ENCODE measurements at places on chromosomes 2 and 18.
A peak's percentile ranks its signal among the peaks of the same experiment; 100 is the strongest.

DNA sequence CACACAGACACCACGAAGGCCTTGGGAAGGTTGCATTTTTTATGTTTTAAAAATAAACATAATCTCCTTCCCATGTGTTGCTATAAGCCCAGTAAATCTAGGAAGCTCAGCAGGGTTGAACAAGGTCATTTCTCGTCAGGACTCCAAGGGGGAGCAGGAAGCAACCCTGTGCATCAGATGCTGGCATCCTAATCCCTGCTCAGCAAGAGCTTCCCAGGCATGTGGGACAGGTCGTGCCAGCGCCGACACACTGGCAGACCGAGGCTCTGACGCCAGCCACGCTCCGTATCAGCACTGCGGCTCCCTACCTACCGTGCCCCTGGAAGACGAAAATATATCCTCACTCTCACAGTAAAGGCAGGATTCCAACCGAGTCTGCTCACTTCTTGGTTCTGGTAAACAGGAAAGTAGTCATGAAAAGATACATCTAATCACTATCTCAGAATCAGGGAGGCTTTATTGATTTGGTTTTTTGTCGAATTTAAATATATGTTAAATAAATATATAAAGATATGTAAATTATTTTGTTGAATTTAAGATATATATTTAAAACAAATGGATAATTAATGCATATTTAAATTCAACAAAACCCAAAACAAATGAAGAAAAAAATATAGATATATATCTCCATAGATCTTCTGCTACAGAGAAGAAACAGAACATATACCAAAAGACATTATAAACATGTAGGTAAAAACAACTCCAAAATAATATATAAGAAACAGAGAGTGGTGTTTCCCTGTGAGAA is 61.4 kb downstream of the TXNL1 start:
- peak; percentile 23 for DNase-seq

GRCh38 chr2:61013382-61013781 is 4.1 kb upstream of the PEX13 start:
- DNase-seq, result no peak

- DNase-seq, result peak; percentile 34
These were observed 10.3 kb downstream of the PECR start for GRCh38 chr2:216071111-216071851.

GRCh38 chr2:38098421-38099098 is 22.6 kb upstream of the CYP1B1 start:
- no peak for DNase-seq

GRCh38 chr2:202965810-202966460 is 48.7 kb upstream of the NBEAL1 start:
- peak; percentile 84 for DNase-seq

- no peak for DNase-seq
These were observed 125.3 kb downstream of the TCF4 start for GRCh38 chr18:55462652-55463051.

- no peak for DNase-seq
These were observed at the start of gene KLHL14 for GRCh38 chr18:32772581-32773381. Gene KLHL14, minus strand, starts transcription at chr18:32773023. Its CDS starts 2,432 bp downstream, at chr18:32770591.

- peak; percentile 17 for DNase-seq
These were observed 102.1 kb downstream of the MYOM1 start for GRCh38 chr18:3117493-3118192.

DNA sequence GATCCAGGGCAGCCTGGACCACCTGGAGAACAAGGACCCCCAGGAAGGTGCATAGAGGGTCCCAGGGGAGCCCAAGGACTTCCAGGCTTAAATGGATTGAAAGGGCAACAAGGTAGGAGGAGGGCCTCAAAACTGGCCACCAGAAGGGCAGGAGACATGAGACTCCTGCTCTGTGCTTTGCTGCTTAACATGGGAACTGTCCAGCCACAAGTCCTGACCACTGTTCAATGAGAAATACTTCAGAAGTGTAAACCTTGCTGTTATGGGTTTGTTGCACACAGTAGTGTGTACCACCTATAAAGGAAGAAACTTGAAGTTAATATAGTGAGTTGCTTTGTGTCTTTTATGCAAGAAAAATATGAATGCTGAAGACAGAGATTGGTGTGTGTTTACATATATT is 44.2 kb upstream of the MFF start:
- peak; percentile 17 for DNase-seq

GRCh38 chr2:181891966-181892798 is 652 bp downstream of the ITPRID2 start:
- DNase-seq, result peak; percentile 61

DNA sequence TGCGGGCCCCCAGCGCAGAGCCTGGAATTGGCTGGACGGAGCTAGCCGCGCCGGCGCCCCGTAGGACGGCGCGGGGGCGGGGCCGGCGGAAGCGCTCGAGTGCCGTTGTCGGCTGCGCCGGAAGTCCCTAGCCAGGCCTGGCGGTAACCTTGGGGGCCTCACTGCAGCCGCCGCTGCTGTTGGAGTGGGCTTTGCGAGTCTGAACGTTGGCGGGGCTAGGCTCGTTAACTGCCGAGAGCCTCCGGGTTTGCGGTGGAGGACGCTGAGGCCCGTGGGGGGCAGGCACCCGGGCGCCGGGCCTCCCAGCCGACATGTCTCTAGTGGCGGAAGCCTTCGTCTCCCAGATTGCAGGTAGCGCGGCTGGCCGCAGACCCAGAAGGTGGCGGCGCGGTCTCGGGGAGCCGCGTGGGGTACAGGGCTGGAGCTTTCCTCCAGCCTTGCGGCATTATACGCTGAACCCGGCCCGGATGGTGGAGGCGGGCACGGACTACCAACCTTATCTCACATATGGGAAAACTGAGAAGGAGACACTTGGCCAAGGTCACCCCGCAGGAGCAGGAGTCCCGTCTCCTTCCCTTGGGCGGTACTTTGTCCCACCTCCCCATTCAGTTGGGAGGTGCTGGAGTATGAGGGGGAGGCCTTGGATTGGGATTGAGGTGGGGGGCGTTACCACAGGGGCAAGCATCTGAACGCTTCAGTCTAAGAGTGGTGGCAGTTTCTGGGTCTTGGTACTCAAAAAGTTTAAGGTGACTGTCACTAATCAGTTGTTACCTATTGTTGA is at the start of gene MTX2:
TSS of gene MTX2 (plus strand) at position 124 of the 781 bp plus-strand sequence. CDS start at position 312, 188 bp downstream.
- DNase-seq, result peak; percentile 66

DNA sequence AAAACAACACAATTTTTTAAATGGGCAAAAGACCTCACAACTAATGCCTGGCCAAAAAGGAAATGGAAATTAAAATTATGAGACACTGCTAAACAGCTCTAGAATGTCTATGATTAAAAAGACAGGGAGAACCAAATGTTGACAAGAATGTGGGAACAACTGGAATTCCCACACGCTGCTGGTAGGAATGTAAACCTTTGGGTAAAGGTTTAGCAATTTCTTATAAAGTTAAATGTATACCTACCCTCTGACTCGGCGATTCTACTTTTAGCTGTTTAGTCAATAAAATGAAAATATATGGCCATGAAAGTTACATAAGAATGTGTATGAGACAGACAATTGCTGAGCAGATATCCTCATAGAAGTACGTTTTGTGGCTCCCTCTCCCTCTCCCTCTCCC is 60.9 kb downstream of the ATF2 start:
- no peak for DNase-seq

DNA sequence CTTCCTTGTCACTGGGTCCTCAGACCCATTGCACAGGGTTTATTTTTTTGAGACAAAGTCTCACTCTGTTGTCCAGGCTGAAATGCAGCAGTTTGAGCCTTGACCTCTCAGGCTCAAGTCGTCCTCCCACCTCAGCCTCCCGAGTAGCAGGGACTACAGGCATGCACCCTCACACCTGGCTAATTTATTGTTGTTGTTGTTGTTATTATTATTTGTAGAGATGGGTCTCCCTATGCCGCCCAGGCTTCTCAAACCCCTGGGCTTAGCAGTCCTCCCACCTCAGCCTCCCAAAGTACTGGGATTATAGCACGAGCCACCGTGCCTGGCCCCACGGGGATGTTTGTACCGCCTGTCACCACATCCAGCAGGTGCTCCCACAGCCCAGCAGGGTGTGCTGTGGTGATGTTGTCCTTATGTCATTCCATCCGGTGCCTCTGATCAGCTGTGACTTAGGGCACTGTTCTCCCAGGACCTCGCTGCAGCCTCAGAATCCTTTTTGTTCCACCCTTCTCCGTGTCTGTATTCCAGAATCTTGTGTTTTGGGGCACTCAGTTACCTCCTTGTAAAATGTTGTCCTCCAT is 182.3 kb downstream of the INO80D start:
- peak; percentile 24 for DNase-seq

DNA sequence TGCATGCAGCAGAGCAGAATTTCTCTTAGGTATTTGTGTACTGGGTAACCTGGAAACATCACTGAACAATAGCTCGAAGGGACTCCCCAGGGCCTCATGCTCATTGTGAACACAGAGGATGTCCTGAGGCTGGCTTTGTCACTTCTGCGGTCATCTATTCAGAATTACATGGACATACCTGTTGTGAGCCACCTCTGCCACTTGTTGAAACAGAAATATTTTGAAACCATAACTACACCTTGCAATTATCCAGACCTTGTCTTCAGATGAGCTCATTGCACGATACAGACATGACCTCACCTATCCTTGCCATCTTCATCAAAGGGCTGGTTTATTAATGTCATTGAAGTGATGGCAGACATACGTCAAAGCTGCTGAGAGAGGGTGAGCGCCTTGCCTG is 23.4 kb upstream of the CREG2 start:
- DNase-seq, result no peak

DNA sequence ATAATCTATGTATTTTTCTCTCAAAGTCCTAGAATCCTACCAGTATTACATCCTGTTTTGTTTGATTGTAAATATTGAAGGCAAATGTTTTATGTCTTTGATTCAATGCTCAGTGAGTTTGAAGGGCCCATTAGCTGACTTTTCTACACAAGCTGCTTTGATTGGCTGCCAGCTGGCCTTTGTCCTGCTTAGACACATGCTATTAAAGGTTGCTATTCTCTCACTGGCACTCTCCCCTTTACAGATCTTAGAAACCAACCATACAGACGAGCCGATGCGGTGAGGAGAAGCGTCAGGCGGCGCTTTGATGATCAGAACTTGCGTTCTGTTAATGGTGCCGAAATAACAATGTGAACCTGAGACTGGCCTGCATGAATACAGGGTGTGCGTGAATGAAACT is 69.7 kb downstream of the PRPF40A start:
- DNase-seq, result peak; percentile 32

DNA sequence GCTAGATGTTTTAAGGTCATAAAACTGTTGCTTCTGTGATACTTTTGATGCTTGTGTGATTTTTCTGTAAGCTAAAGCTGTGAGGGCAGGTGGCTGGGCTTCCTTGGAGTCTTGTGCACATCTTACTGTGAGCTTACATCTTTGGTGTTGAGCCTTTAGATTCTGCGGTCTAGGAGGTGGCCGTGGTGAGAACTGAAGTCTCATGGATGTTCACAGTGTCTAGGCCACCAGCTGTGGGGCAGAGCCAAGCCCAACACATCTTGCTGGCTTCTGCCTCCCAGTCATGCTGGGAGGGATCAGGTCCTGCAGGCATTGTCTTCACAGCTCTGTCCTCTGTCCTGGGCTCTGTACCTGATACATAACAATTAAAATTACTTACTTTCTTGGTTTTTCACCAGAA is 219.7 kb upstream of the HS6ST1 start:
- DNase-seq, result no peak

GRCh38 chr2:124647245-124647644 is 622.2 kb downstream of the CNTNAP5 start:
- no peak for DNase-seq

GRCh38 chr18:35478520-35479435 is 19.0 kb downstream of the INO80C start:
- DNase-seq, result peak; percentile 93

DNA sequence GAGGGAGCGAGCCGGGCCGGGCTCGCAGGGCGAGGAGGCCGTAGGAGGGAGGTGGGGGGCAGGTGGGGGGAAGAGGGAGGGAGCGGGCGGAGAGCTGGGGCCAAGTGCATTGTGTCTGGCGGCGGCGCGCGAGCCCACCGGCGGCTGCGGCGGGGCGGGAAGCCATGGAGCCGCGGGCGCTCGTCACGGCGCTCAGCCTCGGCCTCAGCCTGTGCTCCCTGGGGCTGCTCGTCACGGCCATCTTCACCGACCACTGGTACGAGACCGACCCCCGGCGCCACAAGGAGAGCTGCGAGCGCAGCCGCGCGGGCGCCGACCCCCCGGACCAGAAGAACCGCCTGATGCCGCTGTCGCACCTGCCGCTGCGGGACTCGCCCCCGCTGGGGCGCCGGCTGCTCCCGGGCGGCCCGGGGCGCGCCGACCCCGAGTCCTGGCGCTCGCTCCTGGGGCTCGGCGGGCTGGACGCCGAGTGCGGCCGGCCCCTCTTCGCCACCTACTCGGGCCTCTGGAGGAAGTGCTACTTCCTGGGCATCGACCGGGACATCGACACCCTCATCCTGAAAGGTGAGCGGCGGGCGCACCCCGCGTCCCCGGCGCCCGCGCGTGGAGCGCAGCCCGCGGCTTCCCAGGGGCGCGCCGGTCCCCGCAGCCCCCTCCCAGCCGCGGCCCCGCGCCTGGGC is at the start of gene TMEM178A:
TSS of gene TMEM178A (plus strand) at position 107 of the 680 bp plus-strand sequence. CDS start at position 165, 58 bp downstream.
- no peak for DNase-seq

- DNase-seq, result peak; percentile 15
These were observed 54.6 kb upstream of the DSC1 start for GRCh38 chr18:31217038-31217849.

DNA sequence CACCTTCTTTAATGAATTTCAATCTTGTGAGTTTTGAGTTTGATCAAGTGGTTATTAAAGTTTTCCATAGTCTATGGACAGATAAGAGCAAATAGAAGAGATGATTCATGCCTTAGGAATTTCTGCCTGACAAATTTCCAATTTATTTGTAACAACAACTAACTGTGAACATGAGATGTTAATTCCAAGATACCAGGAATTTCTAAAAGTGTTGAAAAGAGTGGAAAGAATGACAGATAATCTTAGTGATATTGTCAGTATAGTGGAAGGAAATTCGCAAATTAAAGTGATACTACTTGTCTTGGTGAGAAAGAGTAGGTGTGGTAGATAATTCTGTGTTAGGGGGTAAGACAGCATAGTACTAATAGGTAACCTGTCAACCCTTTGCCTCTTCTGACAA is 82.4 kb downstream of the AGPS start:
- peak; percentile 73 for DNase-seq

GRCh38 chr2:240642806-240643092 is 17.5 kb downstream of the GPR35 start:
- no peak for DNase-seq

GRCh38 chr2:240568678-240569522 is 616 bp downstream of the RNPEPL1 start:
- DNase-seq, result peak; percentile 77

GRCh38 chr2:204282525-204282924 is 262.8 kb upstream of the PARD3B start:
- DNase-seq, result peak; percentile 17

- no peak for DNase-seq
These were observed 542.6 kb upstream of the KLHL29 start for GRCh38 chr2:22842205-22842869.

GRCh38 chr2:202450785-202451184 is 74.7 kb downstream of the BMPR2 start:
- peak; percentile 56 for DNase-seq
